ENCODE measurements at places on chromosomes 1 and 21.
A peak's percentile ranks its signal among the peaks of the same experiment; 100 is the strongest.

- peak; percentile 94 for DNase-seq
These were observed 102.9 kb downstream of the VAV3 start for GRCh38 chr1:107862064-107862463.

- no peak for DNase-seq
These were observed 17.6 kb downstream of the DSCAM start for GRCh38 chr21:40829308-40829707.

- no peak for DNase-seq
These were observed 397.6 kb downstream of the LRRIQ3 start for GRCh38 chr1:73800376-73800775.

GRCh38 chr1:28282426-28283407 is 23.4 kb downstream of the SESN2 start:
- no peak for DNase-seq

DNA sequence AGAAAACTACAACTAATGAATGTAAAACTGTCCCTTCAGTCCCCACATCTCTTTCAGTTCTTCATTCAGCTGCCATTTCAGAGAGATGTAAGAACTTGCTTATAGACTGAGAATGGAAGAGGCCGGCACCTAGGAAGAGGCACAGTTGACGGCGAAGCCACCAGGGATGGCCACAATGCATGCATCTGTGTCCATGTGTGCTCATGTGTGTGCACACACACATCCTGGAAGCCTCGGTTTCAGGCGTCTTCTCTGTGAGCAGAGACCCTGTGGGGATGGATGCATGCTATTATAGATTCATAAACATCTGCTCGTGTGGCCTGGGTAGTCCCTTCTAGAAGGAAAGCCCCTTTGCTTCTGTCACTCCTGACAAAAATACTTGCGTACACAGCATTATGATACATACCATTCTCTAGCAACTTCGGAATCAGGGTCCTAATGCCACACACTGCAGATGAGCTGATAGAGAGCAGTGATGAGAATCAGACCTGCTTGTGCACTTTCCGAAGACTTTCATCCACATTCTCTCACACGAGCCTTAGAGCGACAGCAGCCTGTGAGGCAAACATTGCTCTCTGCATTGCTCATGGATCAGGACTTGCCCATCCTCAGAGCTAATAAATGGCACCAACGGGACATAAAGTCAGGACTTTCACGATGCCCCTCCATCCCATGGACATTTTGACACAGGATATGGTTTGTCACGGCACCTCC is 12.4 kb upstream of the GPR61 start:
- no peak for DNase-seq

DNA sequence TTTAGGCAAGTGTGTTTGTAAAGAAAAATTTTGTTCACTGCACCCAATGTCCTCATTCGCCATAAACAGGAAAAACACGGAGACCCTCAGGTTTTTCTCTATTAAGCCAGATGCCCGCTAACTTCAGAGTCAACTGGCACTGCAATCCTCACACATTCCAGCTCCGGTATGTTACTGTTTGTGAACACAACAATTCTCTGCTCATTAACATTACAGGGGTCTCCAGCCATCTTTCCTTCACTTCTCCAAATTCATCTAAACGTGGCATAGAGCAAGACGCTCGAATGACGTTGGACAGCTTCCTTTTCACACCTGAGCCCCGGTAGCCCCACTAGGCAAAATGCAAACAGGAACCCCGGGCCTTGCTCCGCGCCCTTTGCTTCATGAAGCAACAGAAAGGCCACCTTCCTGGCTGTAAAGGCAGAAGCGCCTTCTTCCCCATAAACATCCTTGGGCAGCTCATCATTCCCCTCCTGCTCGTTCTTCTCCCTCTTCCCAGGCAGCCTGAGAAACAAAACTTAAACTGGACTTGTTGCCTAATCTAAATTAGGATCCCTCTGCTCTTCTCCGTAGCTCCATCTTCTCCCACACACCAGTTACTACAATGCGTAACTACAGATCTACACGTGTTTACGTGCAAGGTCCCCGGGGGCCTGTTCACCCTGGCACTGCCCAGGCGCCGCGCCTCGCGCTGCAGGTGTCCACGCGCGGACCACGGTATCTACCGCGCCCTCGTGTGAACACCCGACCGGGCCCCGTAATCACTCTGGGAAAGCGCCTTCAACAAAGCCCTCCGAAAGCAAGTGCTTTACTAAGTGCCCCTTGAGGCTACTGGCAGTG is 1.2 kb downstream of the LBR start:
- no peak for DNase-seq

DNA sequence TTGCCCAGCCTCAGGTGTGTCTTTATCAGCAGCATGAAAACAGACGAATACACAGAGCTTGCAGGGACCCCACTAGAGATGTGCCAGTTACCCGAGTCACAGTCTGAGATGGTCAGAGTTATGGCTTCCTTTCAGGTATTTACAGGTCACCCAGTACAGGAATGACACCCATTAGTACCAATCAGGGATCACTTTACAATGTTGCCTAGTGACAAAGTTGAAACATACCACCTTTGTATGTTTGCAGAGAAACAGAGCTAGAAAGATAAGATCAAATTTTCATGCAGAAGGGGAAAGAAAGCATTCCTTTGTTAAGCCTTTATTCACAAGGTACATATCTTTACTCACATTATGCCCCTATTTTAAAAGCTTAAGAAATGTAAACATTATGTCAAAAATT is 137.6 kb downstream of the RGS7 start:
- DNase-seq: no peak

DNA sequence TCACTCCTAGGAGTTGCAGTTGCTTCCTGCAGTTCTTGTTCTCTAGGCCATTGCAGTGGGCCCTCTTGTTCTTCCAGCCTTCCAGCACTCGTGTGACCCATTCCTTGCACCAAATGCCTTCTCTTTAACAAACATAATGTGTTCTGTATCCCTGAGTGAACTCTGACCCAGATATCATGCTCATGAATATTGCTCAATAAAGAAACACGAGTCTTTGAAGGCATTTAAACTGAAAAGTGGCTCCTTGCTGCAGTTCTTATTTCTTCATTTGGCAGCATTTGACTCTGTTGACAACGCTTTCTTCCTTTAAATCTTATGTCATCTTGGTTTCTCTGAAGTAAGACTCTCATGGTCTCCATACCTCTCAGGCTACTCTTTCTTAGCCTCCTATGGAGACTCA is 100.7 kb upstream of the PDE4B start:
- DNase-seq: no peak

DNA sequence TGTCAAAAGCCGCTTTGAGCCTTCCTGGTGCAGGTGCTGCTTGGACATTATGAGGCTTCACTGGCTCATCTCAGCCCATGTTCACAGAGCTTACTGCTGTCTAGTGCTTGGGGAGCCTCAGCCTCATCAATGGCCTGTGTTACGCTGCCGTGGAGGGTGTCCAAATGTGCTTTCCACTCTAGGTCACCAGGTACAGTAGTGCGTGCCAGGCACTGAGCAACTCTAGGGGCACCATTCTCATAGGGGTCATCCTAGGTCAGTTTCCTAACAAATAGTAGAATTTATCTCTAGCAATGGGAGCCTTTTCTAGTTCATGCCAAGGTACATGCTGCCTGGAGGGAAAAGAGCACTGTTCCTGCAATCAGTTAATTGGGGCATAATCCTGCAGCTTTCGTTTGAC is 193.8 kb downstream of the DYRK1A start:
- no peak for DNase-seq

DNA sequence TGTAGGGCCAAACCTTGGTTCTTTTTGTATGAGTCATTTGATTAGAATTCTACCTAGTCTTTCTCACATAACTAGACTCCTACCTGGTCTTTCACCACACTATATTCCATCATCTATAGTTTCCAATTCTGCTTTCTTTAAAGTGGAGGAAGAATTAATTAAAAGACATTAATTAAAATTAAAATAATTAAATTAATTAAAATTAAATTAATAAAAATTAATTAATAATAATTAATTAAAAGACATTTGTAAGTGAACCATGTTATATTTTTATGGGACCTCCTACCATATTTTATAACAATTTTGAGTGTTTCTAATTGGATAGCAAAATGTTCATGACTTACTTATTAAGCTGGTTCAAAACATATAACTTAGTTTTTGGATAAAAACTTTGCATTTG is 77.4 kb downstream of the CCDC18 start:
- DNase-seq: no peak

Data from kidney capillary endothelial cell (primary cell).